ENCODE measurements at places on chromosomes 3 and 15.

DNA sequence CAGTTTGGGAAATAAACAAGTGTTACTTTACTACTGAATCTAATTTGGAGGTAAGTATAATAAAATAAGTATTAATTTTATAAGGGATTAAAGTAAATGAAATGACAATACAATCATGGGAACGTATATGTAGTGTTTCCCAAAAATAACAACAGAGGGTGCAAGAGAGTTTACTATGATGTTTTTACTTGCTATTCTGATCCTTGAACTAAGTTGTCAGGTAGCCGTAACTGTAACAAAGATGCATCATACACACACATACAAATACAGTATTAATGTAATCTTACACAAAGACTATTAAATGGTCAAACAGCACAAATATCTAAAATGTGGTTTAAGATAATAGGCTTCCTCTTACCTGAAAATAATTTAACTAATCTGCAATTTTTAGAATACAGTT, 311.4 kb downstream of the TBC1D5 start:
- DNase-seq, result no peak

- DNase-seq, result no peak
Observed at GRCh38 chr3:24160424-24161095, 215.5 kb downstream of the NR1D2 start.

DNA sequence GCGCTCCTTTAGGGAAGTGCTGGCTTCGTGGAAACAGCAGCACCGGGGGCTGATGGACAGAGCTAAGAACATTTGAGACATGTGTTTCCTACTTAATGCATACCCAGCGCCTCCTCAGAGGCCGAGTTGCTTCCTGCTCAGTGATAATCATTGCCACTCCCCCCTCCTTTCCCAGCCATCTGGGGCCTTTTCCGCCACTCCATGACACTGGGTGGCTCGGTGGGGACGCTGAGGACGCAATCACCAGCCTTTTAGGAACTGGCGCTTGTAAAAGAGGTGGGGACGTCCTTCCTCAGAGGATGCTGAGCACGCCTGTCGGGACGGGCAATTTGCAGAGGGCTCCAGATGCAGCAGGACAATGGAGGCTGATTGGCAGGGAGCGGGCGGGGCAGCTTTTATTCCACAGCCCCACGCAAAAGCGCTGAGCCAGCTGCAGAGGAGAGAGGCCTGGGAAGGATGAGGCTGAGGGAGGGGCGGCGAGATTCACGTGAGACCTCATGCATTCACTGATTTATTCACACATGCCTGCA, 22.2 kb upstream of the IQSEC1 start:
- DNase-seq, result no peak

DNA sequence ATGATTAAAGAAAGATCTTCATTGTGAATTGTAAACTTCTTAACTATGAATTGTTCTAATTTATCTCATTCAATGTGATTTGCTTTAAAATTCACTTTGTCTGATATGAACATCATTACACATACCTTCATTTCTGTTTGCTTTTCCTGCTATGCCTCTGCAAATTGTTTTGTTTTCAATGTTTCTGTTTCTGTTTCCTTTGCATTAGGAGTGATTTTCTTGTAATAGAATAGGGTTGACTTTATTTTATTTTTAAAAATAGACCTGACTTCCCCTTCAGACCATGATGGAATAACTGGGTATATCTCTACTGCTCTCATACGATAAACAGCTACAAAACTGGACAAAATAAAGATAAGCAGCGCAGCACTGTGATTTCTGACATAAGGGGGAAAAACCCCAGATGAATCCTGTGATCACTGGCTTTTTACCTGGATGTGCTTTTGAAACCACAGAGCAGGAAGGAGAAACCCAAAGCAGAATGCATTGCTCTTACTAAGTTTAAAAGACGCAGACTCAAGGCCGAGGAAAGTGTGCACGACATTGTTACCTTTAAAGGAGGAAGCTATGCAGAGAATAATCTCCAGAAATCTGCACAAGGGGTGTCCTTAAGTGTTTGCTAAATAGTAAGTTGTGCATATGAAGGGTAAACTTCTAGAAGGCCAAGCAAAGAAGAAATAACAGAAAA, 420.2 kb downstream of the TBC1D5 start:
- DNase-seq, result no peak

GRCh38 chr3:34067536-34068051, 269.2 kb downstream of the PDCD6IP start:
- DNase-seq, result no peak

DNA sequence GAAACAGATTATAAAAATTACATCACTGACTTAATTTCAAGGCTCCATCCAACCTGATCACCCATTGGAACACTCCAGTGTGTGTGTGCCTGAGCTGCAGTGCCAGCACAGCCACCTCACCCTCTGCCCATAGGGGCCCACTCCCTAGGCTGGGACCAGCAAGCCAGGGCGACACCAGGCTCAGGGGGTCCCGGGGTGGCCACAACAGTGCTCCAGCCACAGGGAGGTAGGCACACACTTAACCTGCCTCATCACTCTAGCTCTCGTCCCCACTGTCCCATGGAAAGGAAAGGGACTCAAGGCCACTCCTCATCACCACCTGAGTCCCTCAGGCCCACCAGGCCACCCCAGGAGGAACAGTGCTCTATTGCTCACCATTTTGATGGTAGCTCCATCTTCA, 24.9 kb downstream of the ZXDC start:
- DNase-seq, result no peak

DNA sequence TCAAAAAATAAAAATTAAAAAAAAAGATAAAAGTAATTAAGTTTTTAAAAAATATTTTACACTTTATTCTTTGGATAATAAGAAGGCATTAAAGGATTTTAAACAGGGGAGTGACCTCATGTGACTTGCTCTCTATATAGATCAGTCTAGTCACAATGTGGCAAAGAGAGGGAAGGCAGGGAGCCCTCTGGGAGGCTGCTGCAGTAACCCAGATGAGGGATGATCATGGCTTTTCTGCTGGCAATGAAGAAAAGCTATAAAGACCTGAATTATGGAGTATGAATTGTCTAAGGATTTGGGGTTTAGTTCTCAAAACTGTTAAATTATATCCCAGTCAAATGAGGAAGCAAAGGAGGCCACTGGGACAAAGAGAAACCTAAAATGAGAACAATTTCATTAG, 58.1 kb downstream of the SUMF1 start:
- DNase-seq, result no peak

- no peak for DNase-seq
Observed at GRCh38 chr3:37772773-37773354, 88.8 kb upstream of the CTDSPL start.

DNA sequence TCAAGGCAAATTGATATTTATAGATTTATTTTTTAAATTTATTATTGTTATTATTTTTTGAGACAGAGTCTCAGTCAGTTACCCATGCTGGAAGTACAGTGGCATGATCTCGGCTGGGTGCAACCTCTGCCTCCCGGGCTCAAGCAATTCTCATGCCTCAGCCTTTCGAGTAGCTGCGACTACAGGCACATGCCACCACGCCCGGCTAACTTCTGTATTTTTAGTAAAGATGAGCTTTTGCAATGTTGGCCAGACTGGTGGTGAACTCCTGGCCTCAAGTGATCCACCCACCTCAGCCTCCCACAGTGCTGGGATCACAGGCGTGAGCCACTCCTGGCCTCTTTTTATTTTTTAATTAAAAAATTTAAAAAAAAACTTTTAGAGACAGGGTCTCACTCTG, 19.0 kb downstream of the SPG21 start:
- DNase-seq, result no peak

- DNase-seq, result no peak
Observed at GRCh38 chr15:95454403-95455262, 875.9 kb upstream of the NR2F2 start.

- DNase-seq, result no peak
Observed at GRCh38 chr15:101396484-101397261, 92.8 kb downstream of the PCSK6 start.

All from cortex of kidney (tissue), 1 donor.